ENCODE measurements at places on chromosomes 5 and 9.

DNA sequence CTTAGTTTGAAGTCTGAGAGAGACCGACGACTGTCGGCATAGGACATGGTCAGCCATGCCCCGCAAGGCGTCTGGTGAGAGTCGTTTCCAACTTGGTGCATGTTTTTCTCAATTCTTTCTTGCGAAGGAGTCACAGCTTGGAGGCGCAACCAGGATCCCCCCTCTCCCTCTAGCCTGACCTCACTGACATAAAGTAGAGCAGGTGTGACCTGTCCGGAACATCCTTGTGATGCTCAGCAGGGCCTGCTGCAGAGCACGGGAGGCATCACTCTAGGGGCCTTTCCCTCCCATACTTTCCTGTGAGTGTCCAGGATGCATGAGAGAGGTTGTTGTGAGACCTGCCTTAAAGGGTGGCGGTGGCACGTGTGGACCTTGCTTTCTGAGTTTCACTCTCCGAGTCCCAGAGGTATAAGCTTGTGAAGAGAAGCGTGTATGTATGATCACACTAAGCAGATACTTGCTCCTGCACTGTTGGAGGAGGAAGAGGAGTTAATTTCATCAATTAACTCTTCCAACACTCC, 5.0 kb downstream of the TENT4A start:
- DNase-seq: no peak

DNA sequence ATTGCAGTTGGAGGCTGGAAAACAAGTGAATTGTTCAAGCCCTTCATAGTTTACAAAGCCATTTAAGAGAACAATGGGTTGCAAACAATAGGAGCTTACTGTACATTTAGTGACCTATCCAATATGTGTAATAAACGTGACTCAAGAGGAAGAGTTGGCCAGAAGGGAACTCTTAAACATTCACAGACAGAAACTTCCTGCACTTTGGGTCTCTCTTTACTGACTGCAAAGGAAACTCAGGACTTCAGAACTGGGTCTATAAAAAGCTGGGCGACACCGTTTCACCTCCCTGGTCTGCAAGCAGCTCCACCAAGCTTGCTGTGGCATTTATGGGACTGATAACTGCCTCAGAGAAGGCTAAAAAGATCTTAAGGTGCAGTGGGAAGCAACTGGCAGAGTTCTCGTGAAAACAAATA, 48.7 kb upstream of the SPATA31D4 start:
- DNase-seq: no peak

- no peak for DNase-seq
These were observed 189.8 kb downstream of the DRD1 start for GRCh38 chr5:175254155-175254554.

DNA sequence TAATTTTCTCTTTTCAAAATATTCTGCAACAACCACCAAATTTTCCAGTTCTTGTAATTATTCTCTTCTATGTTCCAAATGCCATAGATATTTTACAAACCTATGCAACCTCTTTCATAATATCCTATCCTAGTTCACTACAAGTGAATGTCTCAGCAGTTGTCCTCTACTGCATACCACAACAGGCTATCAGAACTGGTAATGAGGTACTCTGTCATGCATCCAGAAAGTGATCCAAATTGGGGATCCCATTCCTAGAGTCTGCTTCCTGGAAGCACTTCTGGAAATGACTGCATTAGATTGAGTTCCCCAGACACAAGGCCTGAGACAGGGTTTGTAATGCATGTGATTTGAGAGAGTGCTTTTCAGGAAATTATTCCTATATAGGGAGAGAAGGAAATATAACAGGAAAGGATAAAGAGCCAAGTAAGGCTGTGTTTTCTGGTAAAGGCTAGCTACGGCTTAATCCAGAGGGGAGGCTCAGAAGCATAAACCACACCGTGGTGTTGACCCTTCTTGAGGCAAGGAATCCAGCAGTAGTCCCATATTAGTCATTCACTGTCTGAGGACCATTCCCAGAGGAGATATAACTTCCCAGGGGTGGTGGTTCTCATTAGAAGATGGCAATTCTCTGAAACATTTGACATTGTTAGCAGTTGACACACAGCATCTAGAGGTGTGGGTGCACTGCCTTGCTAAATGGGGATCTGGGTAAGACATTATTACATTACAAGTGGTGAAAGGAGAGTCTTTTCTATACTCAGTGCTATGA, 80.3 kb upstream of the FST start:
- no peak for DNase-seq

DNA sequence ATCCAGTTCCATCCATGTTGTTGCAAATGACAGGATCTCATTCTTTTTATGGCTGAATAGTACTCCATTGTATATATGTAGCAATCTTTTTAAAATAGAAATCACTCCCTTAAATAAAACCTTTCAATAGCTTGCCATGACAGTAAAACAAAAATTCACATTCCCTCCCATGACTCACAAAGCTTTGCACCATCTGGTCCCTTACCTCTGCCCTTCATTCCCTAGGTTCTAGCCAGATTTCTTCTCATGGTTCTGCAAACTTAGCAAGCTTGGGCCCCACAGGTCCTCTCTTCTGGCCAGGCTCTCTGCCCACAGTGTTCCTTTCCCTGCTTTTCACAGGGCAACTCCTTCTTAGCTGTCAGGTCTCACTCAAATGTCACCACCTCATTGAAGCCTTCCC, 4.3 kb upstream of the SPOCK1 start:
- DNase-seq: no peak

GRCh38 chr5:113357696-113358476, 76.9 kb downstream of the TSSK1B start:
- DNase-seq: no peak

- no peak for DNase-seq
These were observed 131.3 kb downstream of the FRMD3 start for GRCh38 chr9:83406921-83407320.

GRCh38 chr5:90861843-90862586, 303.4 kb downstream of the ADGRV1 start:
- no peak for DNase-seq

GRCh38 chr5:14251733-14252132, 108.6 kb downstream of the TRIO start:
- DNase-seq: no peak

- no peak for DNase-seq
These were observed 29.0 kb upstream of the PUM3 start for GRCh38 chr9:2872931-2873323.

Data from hypothalamus (tissue), 51 donors.